ENCODE measurements at places on chromosomes 2 and 18. TPM values are rescaled to one million over a fixed set of nuclear protein-coding genes. Genes with fewer than 3 reads are reported as not detected.

IL1RL1 gene
- polyA plus RNA-seq = 0.03 TPM

DOK6 gene
- polyA plus RNA-seq = 12.3 TPM

CDCA7 gene
- 38.4 TPM for polyA plus RNA-seq

CYP1B1 gene
- polyA plus RNA-seq = not detected

TAF4B gene
- polyA plus RNA-seq = 2.2 TPM

LBX2 gene
- polyA plus RNA-seq = 6.4 TPM

PLGLB1 gene
- 0.26 TPM for polyA plus RNA-seq

CREG2 gene
- 0.26 TPM for polyA plus RNA-seq

RAB27B gene
- polyA plus RNA-seq = not detected

FABP1 gene
- polyA plus RNA-seq = 1,478 TPM

MEP1B gene
- not detected for polyA plus RNA-seq

SPATA3 gene
- polyA plus RNA-seq = not detected

STON1 gene
- 0.26 TPM for polyA plus RNA-seq

MYCN gene
- not detected for polyA plus RNA-seq

KYNU gene
- polyA plus RNA-seq = 13.7 TPM

APOB gene
- 1,569 TPM for polyA plus RNA-seq

OLA1 gene
- 97.6 TPM for polyA plus RNA-seq

CPLX4 gene
- not detected for polyA plus RNA-seq

NRP2 gene
- polyA plus RNA-seq = 0.65 TPM

TRPM8 gene
- polyA plus RNA-seq = 0.08 TPM

KLHL30 gene
- 0.07 TPM for polyA plus RNA-seq

ITPRIPL1 gene
- 4.3 TPM for polyA plus RNA-seq

TMEM247 gene
- polyA plus RNA-seq = not detected

HOXD9 gene
- not detected for polyA plus RNA-seq

RAD51AP2 gene
- 0.12 TPM for polyA plus RNA-seq

VIL1 gene
- 287 TPM for polyA plus RNA-seq

CCL20 gene
- polyA plus RNA-seq = 903 TPM

Measured in HepG2 (cell line).